ENCODE measurements at places on chromosomes 7 and 10.

DNA sequence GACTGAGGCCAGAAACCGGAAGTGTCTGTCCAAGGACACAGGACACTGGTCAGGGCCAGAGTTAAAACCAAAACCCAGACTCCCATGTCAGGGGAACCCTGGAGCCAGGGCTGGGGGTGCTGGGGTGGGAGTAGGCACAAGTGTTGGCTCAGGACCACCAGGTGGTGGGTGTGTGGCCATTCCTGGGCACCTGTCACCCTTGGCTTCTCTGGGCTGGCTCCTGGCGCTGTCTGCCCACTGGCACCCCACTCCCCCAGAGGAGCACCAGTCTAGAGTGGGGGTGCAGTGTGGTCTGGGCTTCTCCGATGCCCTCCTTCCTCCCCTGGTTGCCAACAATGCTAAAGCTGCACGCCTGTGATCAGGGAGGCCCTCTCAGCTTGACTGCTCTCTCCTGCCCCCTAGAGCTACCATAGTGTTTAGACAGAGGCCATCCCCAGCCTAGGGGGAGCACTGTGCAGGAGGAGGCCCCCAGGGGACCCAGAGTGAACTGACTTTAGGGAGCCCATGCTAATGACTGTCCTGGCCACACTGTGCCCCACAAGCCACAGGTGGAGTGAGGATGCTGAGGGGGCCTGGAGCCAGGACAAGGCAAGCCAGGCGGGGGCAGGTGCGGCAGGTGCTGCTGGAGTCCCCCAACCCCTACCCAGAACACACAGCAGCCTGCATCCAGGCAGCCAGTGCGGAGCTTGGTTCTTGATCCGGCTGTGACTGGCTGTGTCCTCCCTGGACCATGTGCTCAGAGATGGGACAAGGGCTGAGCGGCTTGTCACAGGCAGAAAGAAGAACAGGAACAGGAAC, 11.0 kb downstream of the RASGEF1A start:
- DNase-seq, result peak; percentile 84

DNA sequence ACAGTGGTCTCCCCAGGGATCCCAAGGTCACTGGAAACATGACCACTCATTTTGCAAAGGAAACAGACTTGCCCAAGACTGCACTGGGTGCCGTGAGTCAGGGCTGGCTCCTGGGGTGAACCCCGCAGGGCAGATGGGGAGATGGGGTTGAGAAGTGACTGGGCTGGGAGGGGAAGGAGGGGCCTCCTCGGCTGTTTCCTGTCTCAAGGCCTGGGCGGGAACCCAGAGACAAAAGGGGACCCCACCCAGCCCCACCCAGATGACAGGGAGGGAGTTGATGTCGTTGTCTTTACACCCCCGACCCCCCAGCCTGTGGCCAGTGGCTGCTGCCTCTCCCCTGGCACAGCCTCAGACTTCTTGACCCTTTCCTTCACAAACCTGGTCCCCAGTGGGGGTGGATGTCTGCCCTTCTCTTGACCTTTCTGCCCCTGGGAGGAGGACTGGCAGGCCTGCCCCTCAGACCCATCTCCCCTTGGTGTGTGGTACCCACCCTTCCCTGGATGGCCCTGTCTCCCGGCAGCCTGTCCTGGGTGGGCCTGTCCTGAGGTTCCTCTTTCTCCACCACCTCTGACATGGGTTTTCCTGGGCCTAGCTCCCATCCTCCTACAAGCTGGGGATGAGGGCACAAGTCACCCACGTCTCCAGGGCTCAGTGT, 1.4 kb downstream of the MYO1G start:
- DNase-seq, result peak; percentile 74

DNA sequence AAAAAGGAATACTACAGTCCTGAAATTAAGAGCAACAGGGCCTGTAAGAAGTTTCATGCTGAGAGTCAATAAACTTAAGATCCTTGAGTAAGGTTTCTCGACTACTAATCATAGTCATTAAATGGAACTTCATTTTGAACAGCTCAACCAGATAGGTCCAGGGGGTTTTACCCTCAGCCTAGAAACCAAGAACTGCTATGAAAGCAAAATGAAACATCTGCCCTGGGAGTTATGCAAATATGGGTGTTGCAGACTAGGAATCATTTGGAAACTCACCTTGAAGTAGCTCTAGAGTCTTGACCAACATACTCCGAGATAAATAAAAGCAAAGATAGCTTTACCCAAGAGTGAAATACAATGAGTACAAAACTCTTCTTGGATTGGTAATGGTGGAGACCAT, 128.0 kb downstream of the HGF start:
- DNase-seq, result no peak

DNA sequence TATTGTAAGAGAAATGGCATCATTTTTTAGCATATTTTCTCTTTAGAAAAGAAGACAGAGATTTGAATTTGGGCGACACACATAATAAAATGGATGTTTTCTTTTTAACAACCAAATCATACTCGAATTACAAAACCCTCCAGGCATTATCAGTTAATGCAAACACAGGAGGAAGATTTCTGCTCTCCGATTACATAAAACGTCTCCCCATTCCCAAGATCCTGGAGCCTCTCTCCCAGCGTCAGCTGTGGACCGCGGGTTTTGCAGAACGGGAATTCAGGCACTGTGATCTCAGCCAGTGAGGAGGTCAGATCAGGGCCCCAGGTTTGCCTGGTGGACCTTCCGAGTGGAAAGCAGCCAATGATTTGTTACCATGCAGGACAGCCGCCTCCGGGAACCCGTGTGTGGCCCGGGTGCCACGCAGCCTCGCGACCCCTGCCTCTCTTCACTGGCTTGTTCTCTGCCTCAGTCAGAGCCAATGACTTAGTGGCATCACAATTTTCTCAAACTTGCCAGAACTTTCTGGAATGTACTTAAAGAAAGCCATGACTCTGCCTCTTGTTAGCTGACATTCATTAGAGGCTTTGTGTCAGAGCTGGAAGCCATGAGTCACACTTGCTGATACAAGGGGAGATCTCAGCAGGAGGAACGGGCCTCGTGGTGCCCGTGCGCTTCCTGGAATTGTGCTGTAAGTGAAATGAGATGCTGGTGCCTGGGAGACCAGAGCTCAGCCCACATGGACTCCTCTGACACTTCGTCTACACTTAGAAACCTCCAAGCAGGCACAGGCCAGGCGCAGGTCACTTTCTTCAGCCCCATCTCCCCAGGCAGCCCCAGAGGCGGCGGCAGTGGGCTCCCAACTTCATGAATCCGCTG, 246.1 kb downstream of the KLF6 start:
- DNase-seq, result no peak

DNA sequence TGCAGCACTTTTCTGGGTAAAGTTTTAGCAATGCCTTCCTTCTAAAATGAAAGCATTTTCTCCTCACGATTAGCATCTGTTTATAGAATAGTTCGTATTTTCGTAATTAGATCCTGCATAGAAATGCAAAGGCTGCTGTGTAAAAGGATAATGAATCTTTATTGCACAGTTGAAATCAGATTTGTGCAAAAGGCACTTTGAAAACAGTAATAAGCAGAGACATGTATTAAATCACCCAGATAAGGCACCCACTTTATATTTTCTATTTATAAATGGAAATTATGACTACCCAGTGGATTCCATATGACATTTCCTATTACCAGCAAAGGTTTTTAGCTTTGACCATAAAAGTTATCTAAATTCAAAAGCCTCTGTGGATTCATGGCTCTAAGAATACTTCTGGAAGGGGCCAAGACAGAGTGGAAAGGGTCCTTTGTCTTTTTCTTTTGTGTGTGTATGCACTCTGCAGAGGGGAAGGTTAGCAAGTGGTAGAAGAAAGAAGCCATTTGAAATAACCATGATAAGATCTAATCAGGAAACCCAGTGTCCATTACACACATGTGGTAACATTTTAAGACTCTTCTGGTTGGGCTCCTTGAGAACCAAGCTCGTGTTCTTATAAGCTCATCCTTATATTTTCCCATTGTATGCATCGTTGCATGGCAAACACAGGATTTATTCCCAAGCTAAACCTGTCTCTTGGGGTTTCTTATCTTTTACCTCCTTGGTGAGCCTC, 612.1 kb downstream of the AUTS2 start:
- no peak for DNase-seq

DNA sequence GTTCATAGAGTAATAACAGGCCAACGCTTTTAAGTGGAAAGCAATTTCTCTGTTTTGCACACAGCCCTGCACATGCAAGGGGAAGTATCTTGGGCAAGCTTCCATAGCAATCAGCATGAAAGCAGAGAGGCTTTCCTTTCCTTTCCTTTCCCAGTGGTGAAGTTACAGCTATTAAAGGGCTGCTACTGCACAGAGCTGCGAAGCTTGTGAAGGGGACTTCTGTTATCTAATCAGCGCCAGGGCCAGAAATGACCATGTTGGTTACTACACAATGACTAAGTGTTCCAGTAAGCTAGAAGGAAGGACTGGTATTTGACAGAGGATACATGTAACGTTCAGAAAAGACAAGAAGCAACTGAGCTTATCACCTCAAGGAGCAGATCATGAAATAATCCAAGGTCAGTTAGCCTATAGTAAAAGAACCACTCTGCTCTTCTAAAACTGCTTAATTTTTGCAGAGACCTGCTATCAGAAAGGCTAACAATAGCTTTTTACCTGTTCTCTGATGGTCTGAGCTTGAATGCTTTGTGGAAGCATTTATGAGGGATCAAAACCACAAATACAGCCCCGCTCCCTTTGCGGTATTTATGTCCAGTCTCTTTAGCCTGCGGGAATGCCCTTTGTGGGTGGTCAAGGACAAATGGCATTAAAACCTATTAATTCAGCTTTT, 45.9 kb downstream of the SGMS1 start:
- DNase-seq, result peak; percentile 92

GRCh38 chr7:155593461-155594162, 47.3 kb upstream of the CNPY1 start:
- DNase-seq, result peak; percentile 58

DNA sequence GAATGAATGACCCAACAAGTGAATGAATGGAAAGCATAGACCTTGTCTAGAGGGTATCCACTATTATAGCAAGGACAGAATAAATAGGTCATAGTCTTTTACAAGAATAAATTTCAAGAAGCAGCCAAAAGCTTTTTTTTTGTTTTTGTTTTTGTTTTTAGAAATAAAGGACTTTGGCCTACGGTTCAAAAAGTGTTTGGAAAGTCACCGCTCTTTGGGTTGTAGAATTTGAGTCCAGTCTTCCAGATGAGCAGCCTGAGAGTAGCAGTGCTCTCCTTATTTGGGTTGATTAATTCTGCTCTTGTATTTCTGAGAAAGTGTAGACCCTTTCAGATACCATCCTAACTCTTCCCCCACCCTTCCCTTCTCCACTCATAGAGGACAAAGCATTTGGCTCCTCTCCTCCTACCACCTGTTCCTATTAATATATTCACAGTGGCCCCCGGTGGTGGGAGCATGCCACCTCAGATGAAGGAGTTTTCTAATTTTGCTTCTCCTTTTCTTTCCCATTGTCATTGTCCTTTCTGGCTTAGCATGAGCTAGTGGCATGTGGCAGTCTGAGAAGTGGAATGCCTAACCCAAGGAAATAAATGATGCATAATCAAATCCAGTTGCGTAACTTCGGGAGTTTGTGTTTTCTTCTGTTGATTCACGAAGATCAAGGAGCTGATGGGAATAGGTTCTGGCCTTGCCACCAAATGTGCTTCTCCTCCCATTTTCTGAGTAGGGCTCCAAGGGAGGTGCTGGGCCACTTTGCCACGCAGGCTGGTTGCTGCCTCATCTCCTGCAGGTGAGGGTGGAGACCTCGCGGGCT, 114.7 kb downstream of the CHN2 start:
- no peak for DNase-seq

- DNase-seq, result no peak
These were observed 155.2 kb downstream of the PRKAG2 start for GRCh38 chr7:151721694-151722093.

GRCh38 chr7:93030605-93031225, 87.1 kb downstream of the SAMD9 start:
- DNase-seq, result no peak

DNA sequence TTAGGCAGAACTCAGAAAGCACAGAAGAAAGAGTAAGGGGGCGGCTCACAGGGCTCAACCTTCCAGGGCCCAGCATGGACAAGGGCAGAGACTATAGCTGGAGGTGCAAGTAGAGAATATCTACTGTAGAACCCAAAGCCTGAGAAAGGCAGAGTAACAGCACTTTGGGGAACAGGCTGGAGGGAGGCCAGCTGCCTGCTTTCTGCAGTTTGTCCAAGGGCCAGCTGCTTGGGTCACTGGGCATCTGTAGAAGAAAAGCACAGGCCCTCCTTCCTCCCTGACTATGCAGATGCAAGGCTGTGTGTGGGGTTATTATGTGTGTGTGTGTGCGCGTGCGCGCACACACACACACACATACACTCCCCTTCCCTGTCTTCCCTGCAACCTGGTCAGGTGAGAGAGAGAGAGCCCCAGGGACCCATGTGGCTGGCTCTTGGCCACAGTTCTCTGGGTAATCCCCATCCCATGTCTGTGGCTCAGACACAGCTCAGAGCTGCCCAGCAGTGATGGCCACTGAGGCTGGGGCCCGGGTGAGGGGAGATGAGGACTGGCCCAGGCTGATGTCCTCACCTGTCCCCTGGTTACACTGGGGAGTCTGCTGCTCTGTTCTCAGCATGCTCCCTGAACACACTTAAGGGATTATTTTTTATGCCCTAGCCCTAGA, 9.0 kb downstream of the ADRA2A start:
- DNase-seq, result no peak

DNA sequence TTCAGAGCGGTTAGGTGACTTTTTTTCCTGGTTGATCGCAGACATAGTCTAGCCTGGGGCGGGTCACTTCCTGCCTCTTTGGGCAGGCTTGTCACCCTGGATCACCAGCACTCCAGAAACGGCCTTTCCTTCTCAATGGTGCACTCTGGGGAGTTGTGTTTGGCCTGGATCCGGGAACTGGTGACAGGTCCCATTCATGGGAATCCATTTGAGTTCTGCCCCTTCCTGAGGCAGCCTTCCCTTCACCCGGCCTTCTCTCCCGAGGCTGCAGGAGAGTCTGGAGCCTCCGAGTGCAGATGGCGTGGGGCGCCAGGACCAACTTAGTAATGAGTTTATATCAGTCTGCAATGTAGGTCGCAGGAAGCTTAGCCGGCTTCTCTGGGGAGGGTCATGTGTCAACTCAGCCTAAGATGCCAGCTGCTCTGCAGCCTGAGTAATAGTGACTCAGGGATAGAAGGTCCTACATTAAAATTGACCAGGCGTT, 54.2 kb downstream of the TACR2 start:
- no peak for DNase-seq

DNA sequence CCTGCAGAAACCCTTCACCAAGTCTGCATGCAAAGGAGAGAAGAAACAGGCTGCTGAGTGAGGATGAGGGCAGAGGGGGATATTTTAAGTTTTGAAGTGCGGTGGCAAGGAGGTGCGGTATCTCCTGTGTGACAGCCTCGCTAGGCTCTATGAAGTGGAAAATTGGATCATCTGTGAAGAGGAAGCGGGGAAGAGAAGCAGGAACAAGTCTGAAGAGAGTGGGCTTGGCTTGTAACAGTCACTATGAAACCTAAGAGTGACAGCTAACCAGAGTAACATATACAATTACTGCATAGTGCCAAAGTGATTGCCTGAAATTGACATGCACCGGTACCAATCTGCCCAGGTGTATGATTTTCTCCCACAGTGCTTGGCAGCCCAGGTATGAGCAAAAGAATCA, 287.5 kb upstream of the KLF14 start:
- DNase-seq, result no peak

DNA sequence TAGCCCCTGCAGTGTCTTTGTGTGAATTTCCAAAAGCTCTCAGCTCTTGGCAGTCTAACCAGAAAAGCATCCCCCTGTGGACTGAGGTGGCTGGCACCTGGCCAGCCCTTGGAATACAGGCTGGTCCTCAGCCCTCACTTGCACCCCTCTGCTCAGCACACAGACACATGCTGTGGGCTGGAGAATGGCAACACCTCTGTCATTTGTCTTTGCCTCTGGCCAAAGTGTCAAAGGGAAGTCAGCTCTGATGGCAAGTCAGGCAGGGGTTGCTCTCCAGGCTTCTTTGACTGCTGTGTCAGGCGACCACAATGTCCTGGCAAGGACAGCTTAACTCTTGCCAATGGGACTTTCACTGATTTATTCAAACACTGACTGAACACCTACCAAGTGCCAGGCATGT, 724.8 kb downstream of the INHBA start:
- DNase-seq, result no peak
